Anterior cingulate cortex (tissue), 58 donors: ENCODE measurements at places on chromosomes 5 and 9.

- no peak for DNase-seq
These were observed at the start of gene SHISAL2B for GRCh38 chr5:64690417-64691151. TSS of gene SHISAL2B (plus strand) at chr5:64690503. CDS start at chr5:64690624, 121 bp downstream.

DNA sequence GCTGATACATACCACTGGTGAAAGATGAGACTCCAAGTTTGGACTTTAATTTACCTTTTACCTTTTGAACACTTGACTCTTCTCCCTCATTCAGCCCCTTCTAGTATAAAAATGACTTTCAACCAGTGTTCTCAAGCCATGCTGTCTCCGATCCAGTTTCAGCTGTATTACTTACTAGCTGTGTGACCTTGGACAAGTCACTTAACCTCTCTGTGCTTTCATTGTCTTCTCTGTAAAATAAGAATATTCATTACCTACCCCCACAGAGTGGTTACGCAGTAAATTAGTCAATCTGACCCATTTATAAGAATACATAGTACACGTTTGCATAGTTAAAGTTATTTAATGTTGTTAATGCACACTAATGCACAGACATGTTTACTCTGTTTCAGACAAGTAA, 12.6 kb upstream of the CEMIP2 start:
- no peak for DNase-seq

- DNase-seq: no peak
These were observed 78.7 kb downstream of the ACTL7B start for GRCh38 chr9:108776920-108777639.

- DNase-seq: no peak
These were observed 202.2 kb upstream of the DMRTA1 start for GRCh38 chr9:22244139-22245011.

DNA sequence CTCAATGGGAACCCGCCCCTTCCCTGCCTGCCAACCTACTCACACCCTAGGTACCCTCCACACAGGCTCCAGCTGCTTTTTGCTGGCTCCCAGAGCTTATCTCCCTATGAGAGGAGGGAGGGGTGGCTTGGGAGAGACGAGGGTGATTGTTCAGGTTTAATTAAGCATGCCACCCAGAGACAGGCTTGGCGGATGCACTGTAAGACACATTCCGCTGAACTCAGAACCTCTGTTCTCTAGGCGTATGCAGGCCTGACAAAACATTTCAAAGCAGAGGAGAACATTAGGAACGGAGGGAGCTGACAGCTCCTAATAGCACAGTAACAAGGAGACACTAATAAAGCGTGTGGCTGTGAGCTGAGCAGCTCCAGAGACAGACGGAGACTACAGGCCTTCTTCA, 80.1 kb downstream of the TRIM32 start:
- DNase-seq: no peak

GRCh38 chr9:125889112-125889475, 141.9 kb downstream of the PBX3 start:
- DNase-seq: no peak

- DNase-seq: no peak
These were observed 98.6 kb downstream of the MAT2B start for GRCh38 chr5:163604013-163604412.

GRCh38 chr9:72424131-72424530, 59.1 kb upstream of the ZFAND5 start:
- no peak for DNase-seq

- no peak for DNase-seq
These were observed 2.0 kb upstream of the PTGR1 start for GRCh38 chr9:111601237-111602018.

DNA sequence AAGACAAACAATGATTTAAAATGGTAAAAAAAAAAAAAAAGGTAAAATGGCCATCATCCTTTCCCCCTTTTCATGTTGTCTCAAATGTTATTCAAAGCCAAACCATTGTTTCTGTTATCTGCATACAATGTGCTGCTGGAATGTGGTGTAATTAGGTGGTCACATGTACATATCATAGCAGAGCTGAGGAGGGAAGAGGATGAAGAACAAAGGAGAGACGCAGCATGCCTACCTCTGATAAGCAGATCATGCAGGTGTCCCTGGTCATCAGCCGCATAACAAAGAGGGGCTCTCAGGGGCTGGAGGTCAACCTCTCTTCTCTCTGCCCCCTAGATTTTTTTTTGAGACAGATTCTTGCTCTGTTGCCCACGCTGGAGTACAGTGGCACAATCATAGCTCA, 141.0 kb downstream of the CARTPT start:
- no peak for DNase-seq

- no peak for DNase-seq
These were observed 20.2 kb upstream of the AGXT2 start for GRCh38 chr5:35067985-35068384.
